KBM-7 (cell line): ENCODE measurements at places on chromosomes 3 and 15.

DNA sequence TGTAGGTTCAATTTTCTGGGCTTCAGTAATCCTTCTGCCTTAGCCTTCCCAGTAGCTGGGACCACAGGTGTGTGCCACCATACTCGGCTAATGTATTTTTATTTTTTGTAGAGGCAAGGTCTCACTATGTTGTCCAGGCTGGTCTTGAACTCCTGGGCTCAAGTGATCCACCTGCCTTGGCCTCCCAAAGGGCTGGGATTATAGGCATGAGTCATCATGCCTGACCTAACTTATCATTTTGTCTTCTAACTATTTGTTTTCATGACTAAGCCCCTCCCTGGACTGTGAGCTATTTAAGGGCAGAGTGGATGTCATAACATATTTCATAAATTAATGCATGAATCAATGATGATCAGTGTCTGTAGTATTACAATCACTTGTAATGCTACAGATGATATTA, 56.1 kb upstream of the PIAS1 start:
- DNase-seq, result no peak

DNA sequence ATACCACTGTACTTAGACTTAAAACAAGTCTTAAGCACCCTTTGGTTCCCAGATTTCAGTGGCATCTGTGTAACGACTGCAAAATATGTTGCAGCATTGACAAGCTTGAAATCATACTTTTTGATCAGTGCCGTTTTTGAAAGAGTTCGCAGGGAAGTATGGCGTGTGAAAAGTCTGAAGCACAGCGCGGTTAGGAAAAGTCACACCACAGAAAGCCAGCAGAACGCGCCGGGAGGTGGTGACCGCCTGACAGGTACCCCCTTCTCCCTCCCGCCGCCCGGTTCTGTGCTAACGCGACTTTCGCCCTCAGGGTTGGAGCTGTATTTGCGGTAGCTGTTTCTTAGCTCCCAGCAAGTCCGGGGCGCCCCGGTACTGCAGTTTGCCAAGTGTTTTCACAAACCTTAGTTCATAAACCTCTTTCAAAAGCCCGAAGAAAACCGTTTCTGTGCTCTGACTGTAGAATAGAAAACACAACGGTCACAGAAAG, 481 bp upstream of the CRYBG3 start:
- DNase-seq, result no peak

GRCh38 chr15:65413051-65413759, 9.5 kb downstream of the IGDCC4 start:
- DNase-seq, result no peak

- DNase-seq, result no peak
These were observed 149.5 kb downstream of the PLCH1 start for GRCh38 chr3:155595371-155595770.

GRCh38 chr15:92528736-92529135, 126.8 kb downstream of the FAM174B start:
- no peak for DNase-seq

DNA sequence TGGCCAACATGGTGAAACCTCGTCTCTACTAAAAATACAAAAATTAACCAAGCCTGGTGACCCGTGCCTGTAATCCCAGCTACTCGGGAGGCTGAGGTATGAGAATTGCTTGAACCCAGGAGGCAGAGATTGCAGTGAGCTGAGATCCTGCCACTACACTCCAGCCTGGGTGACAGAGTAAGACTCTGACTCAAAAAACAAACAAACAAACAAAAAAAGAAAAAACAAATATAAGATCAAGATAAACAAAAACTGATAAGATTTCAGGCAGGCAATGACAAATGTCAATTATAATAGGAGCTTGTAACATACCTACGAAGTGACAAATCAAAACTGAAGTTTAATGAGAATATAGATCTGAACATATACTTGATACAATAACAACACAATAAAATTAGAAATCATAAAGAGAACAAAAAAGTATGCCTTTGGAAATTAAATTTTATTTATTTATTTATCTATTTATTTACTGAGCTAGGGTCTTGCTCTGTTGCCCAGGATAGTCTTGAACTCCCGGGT, 70.4 kb downstream of the FAIM start:
- no peak for DNase-seq

DNA sequence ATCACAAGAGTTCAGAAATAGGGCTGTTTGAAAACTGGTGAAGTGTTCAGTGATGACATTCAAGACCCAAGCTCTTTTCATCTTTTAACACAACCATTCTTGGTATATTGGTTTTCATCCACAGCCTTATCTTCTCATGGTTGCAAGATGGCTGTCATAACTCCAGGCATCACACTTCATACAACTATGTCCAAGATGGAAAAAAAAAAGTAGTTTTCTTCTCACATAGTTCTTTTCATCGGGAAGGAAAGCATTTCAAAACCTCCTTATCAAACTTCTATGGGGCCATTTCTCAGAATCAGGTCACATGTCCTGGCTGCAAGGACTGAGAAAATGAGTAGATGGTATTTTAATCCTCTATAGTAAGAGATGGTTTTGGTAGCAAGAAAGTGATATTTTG, 21.1 kb upstream of the MFSD1 start:
- DNase-seq, result no peak

DNA sequence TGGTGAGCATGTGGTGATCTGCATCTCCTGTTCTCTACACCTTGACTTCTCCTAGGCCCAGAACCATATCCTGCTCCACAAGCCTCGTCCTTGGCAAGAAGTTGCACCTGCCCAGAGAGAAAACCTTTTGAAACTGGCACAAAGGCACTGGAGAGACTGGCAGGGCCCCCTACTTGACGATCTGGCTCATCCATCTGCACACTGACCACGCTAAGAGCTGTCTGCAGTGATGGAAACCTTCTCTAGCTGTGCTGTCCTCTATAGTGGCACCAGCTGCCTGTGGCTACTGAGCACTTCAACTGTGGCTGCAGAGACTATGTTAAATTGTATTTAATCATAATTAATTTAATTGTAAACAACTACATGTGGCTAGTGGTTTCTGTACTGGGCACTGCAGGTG, 26.2 kb upstream of the SRP14 start:
- DNase-seq, result no peak

- DNase-seq, result no peak
These were observed 58.7 kb downstream of the FGD5 start for GRCh38 chr3:14877469-14877868.

DNA sequence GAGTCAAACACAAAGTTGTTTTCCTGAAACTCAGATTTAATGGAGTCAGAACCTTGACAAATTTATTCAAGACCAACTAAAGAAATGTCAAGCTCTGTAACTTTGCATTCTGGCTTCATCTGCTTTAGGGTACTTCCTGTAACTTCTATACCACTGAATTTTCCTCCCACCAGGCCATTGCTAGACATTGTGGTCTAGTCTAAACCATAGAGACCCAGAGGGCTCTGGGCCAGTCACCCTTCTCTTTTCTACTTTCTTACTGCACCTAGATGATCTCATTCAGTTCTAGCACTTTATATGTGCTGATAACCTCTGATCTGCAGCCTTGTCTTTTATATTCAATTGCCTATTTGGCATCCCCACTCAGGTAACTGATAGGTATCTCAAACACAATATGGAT, 2.8 kb upstream of the OR5K1 start:
- no peak for DNase-seq

DNA sequence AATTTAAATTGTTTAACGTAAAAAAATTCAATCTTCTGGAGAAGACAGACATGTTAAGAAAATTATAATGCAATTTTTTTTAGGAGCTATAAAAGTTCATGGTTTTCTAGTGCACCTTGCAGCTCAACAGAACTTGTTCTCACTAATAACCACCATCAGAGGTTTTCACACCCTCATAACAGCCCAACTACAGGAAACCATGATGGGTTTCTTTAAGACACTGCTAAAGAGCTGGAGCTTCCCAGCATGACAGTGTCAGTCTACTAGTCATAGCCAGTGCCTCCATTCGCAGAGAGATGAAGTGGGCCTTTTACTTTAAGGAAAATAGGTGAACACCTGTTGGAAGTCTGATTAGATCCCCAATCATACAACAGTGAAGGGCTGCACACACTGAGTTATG, 224.1 kb upstream of the TRIM42 start:
- no peak for DNase-seq

DNA sequence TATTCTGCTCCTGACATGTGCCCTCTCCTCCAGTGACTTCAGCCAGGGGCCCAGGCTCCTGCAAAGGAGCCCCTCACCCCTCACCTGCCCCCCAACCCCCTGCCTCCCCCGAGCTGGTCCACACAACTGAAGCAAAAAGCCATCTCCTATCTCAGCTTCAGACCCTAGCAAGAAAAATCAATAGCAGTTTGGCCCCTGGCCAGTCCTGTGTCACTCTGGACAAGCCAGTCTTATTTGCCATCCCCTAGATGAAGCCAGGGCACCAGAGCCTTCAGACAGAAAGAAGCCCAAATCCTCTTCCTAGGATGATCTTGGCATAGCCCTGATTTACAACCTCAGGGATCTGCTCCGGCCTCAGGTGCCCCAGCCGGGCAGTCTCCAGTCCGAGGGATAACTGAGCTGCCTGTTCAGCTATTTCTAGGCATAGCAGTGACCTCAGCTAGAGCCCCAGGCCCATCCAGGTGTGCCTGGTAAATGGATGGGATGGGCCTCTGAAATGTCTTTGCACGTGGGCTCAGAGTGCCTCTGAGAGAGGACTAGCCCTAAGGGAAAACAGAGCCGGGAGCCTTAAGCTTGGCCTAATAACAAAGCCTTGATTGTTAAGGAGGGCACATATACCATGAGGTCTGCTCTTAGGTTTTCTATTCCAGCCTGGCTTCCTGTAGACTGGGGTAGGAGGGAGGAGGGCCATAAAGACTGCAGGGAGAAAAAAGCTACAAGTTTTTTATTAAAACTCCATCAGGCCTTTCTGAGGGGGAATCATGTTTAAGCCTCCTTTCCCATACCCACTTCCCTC, 242.0 kb downstream of the SHQ1 start:
- no peak for DNase-seq

DNA sequence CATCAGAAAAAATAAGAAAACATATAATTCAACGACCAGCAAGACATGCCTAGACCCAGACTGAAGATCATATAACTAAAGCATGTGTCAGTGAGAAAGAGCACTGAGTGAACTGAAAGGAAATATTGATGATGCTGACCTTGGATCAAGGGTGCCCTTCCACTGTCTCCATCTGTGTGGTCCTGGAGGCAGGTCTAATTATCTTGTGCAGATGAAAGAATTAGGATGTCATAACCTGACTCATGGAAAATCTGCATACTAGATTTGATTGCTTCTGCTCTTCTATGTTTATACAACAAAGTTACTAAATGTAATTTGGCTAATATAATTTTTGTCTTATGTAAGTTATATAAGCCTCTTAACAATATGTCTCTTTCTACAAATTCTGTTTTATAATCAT, 264.6 kb upstream of the TGFBR2 start:
- DNase-seq, result no peak
